ENCODE measurements at places on chromosomes 3 and 15. TPM values are rescaled to one million over a fixed set of nuclear protein-coding genes. Genes with fewer than 3 reads are reported as not detected.

The SOX2 gene
- not detected for total RNA-seq

The GPR156 gene
- total RNA-seq, result 0.88 TPM

The RPL32 gene
- total RNA-seq, result 1,095 TPM

The ATP13A4 gene
- not detected for total RNA-seq

The CMTM8 gene
- 1.4 TPM for total RNA-seq

The CD200 gene
- 1.5 TPM for total RNA-seq

The MESD gene
- total RNA-seq, result 16.6 TPM

The TMEM207 gene
- not detected for total RNA-seq

The C3orf85 gene
- not detected for total RNA-seq

The IMPG2 gene
- 0.36 TPM for total RNA-seq

The ADGRG7 gene
- not detected for total RNA-seq

The GADL1 gene
- total RNA-seq, result not detected

The KBTBD12 gene
- total RNA-seq, result not detected

The COL7A1 gene
- 12.7 TPM for total RNA-seq

The NR2E3 gene
- total RNA-seq, result under 0.01 TPM

The OR4M2 gene
- not detected for total RNA-seq
